Activated CD4-positive, alpha-beta T cell treated with anti-CD3 and anti-CD28 coated beads, Interleukin-2, amount 10 ng/mL, durations not matched to agents 24 days and 14 days (primary cell): ENCODE measurements at places on chromosomes 6 and 20. TPM values are rescaled to one million over a fixed set of nuclear protein-coding genes. Genes with fewer than 3 reads are reported as not detected.
A peak's percentile ranks its signal among the peaks of the same experiment; 100 is the strongest.

GRCh38 chr20:24340933-24341332 lies 128.5 kb upstream of the SYNDIG1 start:
- no peak overlapping the region for H3K27ac ChIP-seq
- no peaks in the 10 kb centered on the region for H3K36me3 ChIP-seq
- no peak for DNase-seq
- H3K27me3 ChIP-seq: no peaks in the 10 kb centered on the region

- H3K36me3 ChIP-seq: peaks cover 43% of the 10 kb centered on the region
- H3K4me1 ChIP-seq: peaks cover 14% of the 10 kb centered on the region
- DNase-seq: no peak
- H3K27me3 ChIP-seq: no peaks in the 10 kb centered on the region
- H3K27ac ChIP-seq: peak overlapping the region; percentile 10
- H3K4me3 ChIP-seq: no peak overlapping the region
These were observed 15.6 kb downstream of the FAM83D start for GRCh38 chr20:38941726-38942389.

- peak overlapping the region; percentile 82 for H3K27ac ChIP-seq
- H3K4me1 ChIP-seq: peaks cover 70% of the 10 kb centered on the region
- H3K36me3 ChIP-seq: peaks cover 7% of the 10 kb centered on the region
- H3K4me3 ChIP-seq: no peak overlapping the region
- DNase-seq: no peak
These were observed 110.3 kb upstream of the BACH2 start for GRCh38 chr6:90406957-90407356.

DNA sequence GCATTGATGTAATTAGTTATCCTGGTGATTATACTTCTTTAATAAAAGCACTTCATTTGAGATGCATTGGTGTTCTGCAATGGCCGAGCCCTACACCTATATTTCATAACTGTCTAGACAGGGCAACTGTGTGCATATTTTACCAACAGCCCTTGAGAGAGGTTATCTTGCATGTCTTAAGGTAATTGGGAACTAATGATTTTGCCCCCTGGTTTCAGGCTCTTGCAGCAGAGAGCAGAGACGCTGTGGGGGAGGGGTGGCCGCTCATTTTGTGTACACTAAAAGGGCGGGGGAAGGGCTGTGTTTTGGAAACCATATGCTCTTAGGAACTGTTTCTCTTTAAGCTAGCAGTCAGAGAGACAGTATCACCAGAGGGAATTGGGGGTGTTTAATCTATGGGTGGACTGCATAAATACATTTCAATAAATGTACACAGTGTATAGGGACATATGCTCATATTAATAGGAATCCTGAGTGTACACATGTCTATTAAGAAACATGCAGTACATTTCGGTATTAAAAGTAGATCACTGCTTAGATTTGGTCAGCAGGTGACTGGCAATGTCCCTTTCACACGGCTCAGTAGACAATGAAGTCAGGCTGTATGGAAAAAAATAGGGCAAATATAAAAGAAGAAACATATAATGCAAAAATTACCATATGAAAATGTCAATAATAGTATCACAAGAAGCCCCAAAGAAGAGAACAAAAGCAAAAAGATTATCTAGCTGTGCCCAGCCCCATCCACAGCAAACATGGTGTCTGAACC lies 402.9 kb upstream of the CITED2 start:
- DNase-seq: no peak
- H3K27me3 ChIP-seq: peaks cover 8% of the 10 kb centered on the region
- H3K4me3 ChIP-seq: no peak overlapping the region

DNA sequence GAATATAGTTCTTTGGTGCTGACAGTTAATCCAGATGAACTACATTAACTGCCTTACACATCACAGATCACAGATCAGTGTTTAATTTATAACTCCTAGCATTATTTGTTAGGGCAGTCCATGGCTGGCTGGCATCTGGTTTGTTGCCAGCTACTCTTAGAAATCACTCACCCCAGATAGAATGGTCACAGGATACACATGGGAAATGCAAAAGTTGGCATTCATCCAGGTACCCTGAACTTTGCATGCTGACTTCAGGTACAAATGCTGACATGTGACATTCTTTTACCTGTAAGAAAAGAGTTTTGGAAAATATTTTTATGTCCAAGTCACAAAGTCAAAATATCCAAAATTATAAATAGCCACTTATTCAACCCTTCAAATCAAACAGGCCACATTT lies 20.2 kb downstream of the FBXL4 start:
- no peak overlapping the region for H3K4me3 ChIP-seq
- no peaks in the 10 kb centered on the region for H3K27me3 ChIP-seq
- peaks cover 28% of the 10 kb centered on the region for H3K36me3 ChIP-seq
- no peak overlapping the region for H3K27ac ChIP-seq
- DNase-seq: no peak

TAP1 gene
- total RNA-seq: 275 and 283 TPM in 2 replicates

CCM2L gene
- total RNA-seq: not detected in 2 replicates
